AG04450 (cell line): ENCODE measurements at places on chromosomes 16 and 17.

- no peak for DNase-seq
These were observed 33.8 kb downstream of the TRPV2 start for GRCh38 chr17:16449121-16449570.

GRCh38 chr16:84446084-84446483, 58.4 kb downstream of the MEAK7 start:
- no peak for DNase-seq

- DNase-seq: no peak
These were observed 199.5 kb downstream of the ZNF18 start for GRCh38 chr17:11797803-11798202.

- no peak for DNase-seq
These were observed 18.5 kb downstream of the RAP1GAP2 start for GRCh38 chr17:2814481-2815341.

DNA sequence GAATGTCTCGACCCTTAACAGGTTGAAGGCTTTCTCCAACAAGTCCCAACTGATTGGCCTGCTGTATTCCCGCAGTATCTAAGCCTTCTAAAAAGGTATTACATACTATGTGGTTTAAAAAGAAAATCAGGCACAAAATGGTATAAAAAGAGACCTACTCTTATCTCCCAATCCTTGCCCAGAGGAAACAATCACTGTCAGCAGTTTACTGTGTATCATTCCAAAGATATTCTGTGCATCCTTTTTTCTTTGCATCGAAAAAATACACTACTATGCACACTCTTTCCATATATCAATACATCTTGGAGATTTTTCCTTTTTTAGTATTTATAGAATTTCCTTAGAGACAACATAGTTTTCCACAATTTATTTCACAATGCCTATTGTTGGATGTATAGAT, 118.8 kb upstream of the TBX2 start:
- no peak for DNase-seq

- DNase-seq: no peak
These were observed at the start of gene FAM83G for GRCh38 chr17:19004421-19005136. FAM83G (minus strand) TSS chr17:19004764; CDS start chr17:19004041, 723 bp downstream.

DNA sequence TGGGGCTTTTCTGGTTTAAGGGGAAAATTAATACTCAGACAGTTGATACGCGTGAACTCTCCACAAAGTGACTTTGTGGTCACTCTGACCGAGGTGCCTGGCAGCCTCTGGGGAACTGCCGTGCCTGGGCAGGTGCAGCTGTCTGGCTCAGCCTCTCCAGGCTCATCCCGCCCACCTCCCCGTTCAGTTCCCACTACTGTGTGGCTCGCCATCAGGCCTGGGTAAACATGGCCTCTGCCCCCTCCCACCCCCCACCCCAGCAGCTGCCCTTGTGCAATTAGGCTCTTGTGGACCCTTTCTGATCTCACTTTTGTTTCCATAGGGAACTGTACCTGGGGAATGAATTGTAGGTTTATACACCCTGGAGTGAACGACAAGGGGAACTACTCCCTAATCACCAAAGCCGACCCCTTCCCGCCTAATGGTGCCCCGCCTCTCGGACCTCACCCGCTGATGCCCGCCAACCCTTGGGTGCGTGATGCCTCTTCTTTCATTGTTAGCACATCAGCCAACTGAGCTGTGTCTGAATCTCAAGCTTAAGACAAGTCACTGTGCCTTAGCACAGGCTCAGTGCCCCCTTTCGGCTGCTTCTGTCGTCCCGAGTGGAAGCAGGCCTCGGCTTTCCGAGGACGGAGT, 27.8 kb downstream of the ZC3H18 start:
- no peak for DNase-seq

GRCh38 chr17:2707721-2708584, 3.6 kb downstream of the CLUH start:
- DNase-seq: no peak

- DNase-seq: no peak
These were observed 1.8 kb upstream of the QPRT start for GRCh38 chr16:29676989-29677785.
